COLO829 (cell line): ENCODE measurements at places on chromosomes 1 and 21.

GRCh38 chr1:212583643-212584042 is 24.9 kb upstream of the ATF3 start:
- no peak for DNase-seq

GRCh38 chr1:221517961-221518360 is 223.9 kb downstream of the DUSP10 start:
- DNase-seq = no peak

GRCh38 chr1:223460566-223461189 is 67.5 kb downstream of the CCDC185 start:
- DNase-seq = no peak

DNA sequence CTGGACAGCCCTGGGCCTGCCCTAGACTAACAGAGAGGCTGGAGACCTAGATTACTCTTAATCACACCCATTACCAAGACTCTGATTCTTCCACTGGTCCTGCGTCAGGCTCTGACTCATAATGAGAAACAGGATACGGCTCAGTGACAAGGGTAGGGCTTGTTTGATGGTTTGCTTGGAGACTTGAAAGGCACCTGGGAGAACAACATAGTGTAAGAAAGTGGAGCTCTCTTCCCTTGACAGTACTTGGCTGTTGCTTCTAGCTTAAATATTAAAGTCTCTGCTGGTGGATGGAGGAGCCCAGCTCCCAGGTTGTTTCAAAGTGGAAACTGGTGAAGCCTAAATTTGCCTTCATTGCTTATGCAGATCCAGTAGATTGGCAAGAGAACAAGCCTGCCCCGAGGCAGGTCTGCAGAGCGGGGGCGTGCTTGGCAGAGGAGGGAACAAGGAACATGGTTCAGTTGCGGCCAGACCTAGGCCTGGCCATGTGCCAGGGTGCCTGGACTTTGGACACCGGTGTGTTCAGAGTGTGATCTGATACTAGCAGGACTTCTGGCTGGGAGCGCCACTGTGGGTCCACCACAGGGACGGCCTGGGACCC is 480.6 kb downstream of the CAMTA1 start:
- DNase-seq = peak; percentile 77

GRCh38 chr1:232596666-232597303 is 33.1 kb downstream of the SIPA1L2 start:
- DNase-seq = no peak

DNA sequence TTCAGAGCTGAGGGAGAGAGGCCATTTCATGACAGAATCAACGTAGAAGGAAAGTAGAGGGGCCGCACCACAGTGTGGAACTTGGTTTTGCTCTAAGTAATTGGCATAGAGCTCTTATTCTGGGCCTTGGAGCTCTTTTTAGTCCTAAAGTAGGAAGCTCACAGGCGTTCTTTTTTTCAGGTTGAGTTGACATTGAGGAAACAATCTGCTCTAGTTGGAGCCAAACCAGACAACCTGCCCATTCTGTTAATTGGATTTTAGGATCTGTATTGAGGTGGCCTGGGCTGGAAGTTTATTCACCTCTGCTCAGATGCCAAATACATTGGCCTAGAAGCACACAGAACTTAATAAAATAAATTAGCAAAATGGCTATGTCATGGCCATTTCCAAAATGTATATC is 1093.9 kb downstream of the ADGRL2 start:
- no peak for DNase-seq

GRCh38 chr1:58909914-58910681 is 126.3 kb upstream of the JUN start:
- no peak for DNase-seq

DNA sequence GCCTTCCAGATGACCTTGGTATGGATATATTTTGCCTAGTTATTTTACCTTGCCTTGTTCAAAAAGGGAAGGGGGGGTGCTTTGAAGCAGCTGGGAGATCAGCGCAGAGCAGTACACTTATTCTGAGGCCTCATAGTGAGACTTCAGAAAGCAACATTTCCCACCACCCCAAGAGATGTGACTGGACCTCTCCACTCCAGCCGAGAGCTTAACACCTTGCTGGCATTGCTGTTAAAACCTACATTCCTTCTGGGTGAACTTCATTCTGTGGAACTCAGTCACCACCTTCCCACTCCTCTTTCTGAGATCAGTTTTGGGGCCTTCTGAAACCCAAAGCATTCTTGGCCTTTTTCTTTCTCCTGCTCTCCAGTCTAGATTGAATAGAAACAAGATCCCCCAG is 148.7 kb downstream of the BARHL2 start:
- DNase-seq = no peak

- no peak for DNase-seq
Measured at GRCh38 chr1:182563095-182563494, 26.0 kb downstream of the RNASEL start.

- DNase-seq = no peak
Measured at GRCh38 chr1:198399452-198399851, 141.0 kb downstream of the ATP6V1G3 start.

DNA sequence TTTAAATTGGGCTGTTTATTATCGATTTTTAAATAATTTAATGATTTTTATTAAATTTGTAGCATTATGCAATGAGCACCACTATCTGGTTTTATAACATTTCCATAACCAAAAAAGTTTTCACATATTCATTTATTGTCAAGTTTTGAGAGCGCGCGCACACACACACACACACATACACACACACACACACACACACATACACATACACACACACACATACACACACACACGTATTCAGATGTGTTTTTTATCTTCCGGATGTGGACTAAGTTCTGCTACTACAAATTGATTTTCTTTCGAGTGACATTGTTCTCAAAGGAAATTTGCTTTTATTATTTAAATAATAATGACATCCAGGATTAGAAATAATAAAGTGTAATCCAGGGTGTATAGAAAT is 16.3 kb downstream of the CACHD1 start:
- no peak for DNase-seq

DNA sequence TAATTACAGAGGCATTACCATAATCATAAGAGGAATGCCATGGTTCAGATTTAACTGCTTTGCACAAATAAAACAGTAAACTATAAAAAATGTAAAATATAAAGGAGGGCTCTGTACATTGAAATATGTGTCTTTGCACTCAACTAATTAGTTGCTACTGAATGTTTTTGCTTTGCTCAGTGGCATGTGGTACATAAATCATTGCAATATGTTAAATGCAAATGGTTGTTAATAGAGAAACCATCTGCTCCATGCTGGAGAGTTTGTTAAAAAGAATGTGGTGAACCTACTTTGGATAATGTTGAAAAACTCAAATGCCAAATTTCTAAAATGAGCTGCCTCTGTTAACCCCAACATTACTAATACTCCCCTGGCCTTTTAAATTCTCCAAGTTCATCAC is 201.5 kb downstream of the NTNG1 start:
- no peak for DNase-seq

DNA sequence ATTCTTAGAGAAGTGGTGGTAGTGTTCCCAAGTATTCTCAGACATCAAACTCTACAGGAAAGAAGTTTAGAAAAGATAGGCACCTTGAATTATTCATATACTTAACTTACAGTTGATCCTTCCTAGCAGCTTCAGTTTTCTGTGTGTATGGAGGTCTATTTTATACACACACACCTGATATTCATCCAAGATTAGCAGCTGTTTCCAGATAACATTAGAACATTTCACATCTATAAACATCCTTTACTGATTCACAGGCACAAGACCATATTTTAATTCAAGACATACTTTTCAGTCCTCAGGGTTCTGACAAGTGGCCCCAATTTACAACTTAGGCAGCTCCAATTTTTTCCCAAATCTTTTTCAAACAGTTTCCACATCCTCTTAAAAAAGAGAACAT is 287.8 kb upstream of the USP25 start:
- DNase-seq = no peak

- no peak for DNase-seq
Measured at GRCh38 chr1:239287296-239287695, 99.1 kb upstream of the CHRM3 start.

GRCh38 chr1:201729973-201730608 is 98.9 kb upstream of the IPO9 start:
- no peak for DNase-seq

DNA sequence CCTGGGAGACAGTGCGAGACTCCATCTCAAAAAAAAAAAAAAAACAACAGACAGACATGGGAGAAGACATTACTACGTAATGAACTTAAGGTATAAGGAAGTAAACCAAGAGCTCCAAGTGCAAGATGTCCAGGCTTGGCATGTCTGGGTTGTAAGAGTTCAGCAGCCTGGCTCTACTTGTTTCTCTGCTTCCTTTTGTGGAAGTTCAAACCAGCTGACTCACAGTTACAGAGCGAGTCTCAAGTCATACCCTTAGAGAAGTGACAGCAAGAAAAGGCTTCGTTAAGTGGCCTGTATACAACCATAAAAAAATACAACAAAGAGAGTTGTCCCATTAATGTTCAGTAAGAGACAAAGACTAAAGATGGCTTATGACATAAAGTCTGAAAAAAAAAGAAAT is 1.3 kb downstream of the RIT1 start:
- no peak for DNase-seq

DNA sequence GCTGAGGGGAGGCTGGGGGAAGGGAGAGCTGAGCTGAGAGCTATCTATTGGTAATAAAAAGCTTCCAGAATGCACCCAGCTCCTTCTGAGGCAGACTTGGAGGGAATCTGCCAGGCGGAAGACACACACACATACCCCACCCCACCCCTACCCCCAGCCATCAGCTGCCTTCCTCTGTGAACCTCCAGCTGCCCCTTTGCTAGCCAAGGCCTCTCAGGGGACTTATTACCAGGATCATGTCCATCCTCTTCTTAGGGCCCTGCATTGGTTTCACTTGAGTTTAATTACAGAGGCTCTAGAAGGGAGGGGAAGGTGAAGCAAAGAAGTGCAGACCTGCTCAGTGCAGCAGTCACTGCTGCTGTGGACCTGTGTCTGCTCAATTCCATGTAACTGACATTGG is 156.4 kb downstream of the OMA1 start:
- DNase-seq = no peak

GRCh38 chr1:47160716-47161115 is 23.5 kb downstream of the CYP4A22 start:
- no peak for DNase-seq

DNA sequence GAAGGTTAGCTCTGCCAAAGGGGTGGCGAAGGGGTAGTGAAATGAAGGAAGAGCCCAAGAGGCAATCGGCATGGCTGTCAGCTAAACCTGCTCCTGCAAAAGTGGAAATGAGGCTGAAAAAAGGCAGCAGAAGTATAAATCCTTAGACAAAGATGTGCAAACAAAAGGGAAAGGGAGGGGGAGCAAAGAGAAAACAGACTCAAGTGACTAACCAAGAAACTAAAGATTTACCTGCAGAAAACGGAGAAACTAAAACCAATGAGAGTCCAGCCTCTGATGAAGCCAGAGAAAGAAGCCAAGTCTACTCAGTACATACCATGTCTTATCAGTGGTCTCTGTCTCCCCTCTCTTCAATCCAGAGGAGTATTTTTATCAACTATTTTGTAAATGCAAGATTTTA is 25.4 kb downstream of the SCAF4 start:
- no peak for DNase-seq

GRCh38 chr21:15001113-15001512 is 63.7 kb downstream of the NRIP1 start:
- no peak for DNase-seq

GRCh38 chr1:188986745-188987417 is 1490.8 kb downstream of the BRINP3 start:
- no peak for DNase-seq

GRCh38 chr21:39673163-39673562 is 60.4 kb downstream of the B3GALT5 start:
- no peak for DNase-seq

- no peak for DNase-seq
Measured at GRCh38 chr1:44860891-44861425, 17.9 kb upstream of the PTCH2 start.

- peak; percentile 34 for DNase-seq
Measured at GRCh38 chr1:82775406-82776000, 974.8 kb downstream of the ADGRL2 start.

DNA sequence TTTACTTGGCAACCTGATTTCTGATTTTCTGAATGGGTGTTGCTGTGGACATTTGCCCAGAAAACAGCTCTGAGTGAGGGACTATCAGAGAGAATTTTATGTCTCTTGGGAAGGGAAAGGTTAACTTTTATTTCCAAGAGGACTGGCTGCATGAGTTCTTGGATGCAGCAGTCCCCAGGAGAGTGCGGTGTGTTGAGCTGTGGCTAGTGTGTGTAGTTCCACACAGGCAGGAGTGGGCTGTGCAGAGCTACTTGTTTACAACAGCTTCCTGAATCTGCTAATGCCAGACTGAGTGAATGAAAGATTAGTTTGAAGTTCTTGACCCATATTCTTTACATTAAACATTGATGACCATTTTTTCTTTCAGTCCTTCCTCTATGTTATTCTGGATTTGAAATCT is 41.0 kb upstream of the APOBEC4 start:
- DNase-seq = no peak

GRCh38 chr1:32742199-32742947 is 39.8 kb upstream of the SYNC start:
- no peak for DNase-seq

GRCh38 chr1:230542054-230542453 is 100.2 kb upstream of the COG2 start:
- no peak for DNase-seq

GRCh38 chr1:24990779-24991641 is 60.9 kb upstream of the RUNX3 start:
- DNase-seq = no peak

DNA sequence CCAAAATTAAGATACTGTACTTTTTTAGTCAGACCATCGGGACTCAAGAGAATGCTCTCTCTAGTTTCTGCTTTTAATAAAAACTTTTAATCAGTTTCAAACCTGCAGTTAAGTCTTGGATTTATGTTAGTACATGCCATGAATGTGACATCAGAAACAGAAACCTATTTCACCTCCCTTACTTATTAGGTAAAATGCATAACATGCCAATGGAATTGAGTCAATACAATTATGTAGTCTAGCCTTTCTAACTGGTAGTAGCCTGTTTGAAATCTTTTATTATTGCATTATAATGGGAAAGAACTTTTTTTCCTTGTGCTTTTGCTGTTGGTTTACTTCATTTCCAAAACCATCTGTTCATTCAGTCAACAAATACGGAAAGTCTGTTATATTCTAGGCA is 4.8 kb downstream of the PHACTR4 start:
- DNase-seq = no peak
